ENCODE measurements at places on chromosomes 6 and 20.

GRCh38 chr20:58839474-58839874 is 11.2 kb downstream of the GNAS-AS1 start:
- no peak for DNase-seq

- no peak for DNase-seq
These were observed 266.6 kb upstream of the BTBD3 start for GRCh38 chr20:11651138-11651537.

DNA sequence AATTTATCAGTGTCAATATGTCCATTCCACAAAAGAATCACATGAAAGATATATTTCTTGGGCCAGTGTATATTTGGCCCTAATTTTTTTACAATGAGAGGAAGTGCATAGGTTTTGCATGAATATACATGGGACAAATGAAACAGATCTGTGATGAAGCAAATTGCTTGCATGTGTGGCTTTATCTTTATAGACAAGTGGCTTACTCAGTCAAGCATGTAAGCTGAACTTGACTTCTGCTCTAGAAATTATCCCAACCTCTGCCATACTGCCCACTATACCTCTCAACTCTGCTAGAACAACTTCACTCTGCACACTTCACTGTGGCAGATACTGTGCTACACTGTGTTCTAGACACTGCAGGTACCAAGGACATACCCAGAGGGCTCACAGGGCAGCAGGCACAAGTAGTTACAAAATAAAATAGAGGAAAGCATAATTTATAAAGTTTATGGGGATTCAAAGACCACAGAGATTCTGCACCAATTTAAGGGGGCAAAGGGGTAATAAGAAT is 349.2 kb upstream of the HSF2 start:
- DNase-seq: no peak

GRCh38 chr20:38395165-38395564 is 40.0 kb downstream of the SNHG17 start:
- DNase-seq: no peak

GRCh38 chr6:36716476-36717093 is 19.0 kb downstream of the RAB44 start:
- no peak for DNase-seq

Measured in activated CD4-positive, CD25-positive, alpha-beta regulatory T cell (primary cell).